ENCODE measurements at places on chromosomes 12 and 14.

- no peak for DNase-seq
These were observed 36.3 kb downstream of the SDR9C7 start for GRCh38 chr12:56897844-56898361.

- DNase-seq = no peak
These were observed 91.3 kb downstream of the TSPAN9 start for GRCh38 chr12:3168223-3169221.

- DNase-seq = no peak
These were observed 49.8 kb upstream of the ANO6 start for GRCh38 chr12:45166056-45166455.

- peak; percentile 60 for DNase-seq
These were observed 653 bp downstream of the PA2G4 start for GRCh38 chr12:56104815-56105608.

- DNase-seq = no peak
These were observed 32.9 kb downstream of the ZFHX2 start for GRCh38 chr14:23518709-23519108.

DNA sequence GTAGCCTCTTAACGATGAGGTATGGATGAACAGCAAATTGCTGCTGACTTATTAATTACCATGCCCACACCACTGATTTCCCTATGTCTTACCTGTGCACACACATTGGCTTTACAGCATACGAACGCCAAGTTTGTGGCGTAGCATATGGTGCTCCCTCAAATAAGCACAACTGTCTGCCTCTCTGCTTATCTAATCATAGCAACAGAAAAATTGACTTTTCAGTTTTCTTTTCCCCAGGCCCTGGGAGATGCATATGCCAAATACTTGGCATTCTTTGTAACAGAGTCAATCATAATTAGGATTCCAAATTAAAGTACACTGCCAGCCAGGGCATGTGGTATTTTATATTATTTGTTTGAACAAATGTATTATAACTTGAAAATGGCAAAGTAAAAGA is 625.5 kb downstream of the DIO2 start:
- DNase-seq = no peak
